Adrenal gland (tissue), 19 donors: ENCODE measurements at places on chromosomes 4 and X. TPM values are rescaled to one million over a fixed set of nuclear protein-coding genes. Genes with fewer than 3 reads are reported as not detected.

- DNase-seq, result no peak
These were observed 429.7 kb downstream of the MAPK10 start for GRCh38 chr4:85929961-85930665.

DNA sequence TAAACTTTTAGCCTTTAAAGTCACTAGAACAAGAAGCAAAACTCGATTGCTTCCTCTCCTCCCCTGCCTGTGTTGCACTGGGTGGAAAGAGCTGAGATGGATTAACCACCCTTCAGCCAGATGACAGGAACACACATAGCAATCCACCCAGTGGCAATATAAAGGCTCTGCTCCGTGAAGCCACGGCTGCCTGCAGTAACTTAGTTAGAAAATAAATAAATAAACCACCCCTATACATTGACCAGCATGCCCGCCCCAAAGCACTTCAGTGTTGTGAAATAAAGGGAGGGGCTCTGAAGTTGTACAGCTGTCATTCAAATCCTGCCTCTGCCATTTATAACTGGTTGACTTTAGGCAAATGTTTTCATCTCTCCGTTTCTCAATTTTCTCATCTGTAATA lies 217.1 kb upstream of the LDB2 start:
- DNase-seq, result no peak

DNA sequence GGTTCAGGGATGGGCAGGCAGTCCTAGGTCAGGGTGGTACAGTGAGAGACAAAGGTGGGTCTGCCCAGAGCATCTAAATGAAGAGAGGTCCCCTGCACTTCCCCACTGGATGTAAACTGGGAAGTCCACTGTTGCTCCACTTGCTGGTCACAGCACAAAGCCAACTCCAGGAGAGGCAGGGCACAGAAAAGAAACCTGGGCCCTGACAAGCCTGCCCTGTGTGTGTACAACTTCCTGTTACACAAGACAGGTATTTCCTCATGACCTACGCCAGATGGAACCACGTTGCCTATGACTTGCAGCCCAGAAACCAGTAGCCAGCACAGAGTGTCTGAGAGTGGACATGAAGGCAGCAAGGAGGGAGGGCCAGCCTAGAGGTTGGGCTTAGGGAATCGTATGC lies 161.8 kb downstream of the SH3KBP1 start:
- DNase-seq, result no peak

Gene AFF2
- 0.77 TPM for total RNA-seq

Gene GAGE12F
- total RNA-seq, result not detected

Gene ADGRA3
- 23.7 TPM for total RNA-seq

Gene PAGE2
- total RNA-seq, result not detected

Gene CTAG2
- total RNA-seq, result not detected

Gene ARMCX4
- total RNA-seq, result 17.2 TPM
